ENCODE measurements at places on chromosomes 2 and 18.

DNA sequence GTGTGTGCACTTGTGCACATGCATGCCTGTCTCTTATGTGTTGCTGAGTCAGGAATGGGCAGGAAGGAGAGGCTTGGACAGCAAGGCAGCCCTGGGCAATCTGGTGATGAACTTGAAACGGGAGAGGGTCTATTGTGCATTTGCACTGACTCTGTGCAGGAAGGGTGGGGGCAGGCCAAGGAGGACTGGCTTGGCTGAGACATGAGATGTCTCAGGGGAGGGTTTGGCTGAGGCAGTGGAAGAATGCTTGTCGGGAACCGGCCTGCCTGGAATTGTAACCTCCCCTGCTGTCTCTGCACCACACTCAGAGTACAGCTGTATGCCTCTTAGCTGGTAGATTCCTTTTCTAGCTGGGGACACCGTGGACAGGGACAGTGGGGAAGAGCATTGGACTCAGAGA lies 176.1 kb upstream of the TNP1 start:
- no peak for DNase-seq

DNA sequence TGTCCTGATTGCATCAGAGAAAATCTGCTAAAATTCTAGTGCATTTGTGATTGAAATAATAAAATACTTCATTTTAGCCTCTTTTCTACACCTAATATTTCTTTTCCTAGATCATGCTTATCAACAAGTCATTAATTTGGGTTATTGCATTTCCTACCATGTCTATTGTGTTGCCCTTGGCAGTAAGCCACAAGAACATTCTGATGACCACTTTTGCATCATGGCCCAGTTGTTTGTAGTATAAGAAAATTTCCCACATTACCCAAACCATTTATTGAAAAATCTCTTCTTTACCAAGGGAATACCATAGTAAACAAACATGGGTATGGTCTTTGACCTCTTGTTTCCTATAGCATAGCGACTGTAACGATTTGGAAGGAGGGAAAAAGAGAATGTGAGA lies 76.3 kb downstream of the R3HDM1 start:
- no peak for DNase-seq

DNA sequence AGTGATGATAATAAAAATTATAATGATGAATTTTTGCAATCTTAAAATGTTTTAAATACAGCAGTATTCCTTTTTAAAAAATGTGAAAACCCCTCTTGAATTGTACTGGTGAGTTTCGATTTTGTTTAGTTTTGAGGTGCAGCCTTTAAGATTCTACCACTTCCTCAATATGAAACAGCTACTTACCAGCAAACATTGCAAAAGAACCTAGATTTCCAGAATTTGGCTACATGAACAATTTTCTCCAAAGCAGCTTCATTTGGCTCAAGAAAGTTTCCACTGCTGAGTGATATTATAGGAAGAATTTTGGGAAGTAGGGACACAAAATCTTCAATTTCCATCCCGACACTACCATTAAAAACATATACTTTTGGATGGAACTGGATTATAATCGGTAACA lies 12.0 kb downstream of the TCF4 start:
- no peak for DNase-seq

DNA sequence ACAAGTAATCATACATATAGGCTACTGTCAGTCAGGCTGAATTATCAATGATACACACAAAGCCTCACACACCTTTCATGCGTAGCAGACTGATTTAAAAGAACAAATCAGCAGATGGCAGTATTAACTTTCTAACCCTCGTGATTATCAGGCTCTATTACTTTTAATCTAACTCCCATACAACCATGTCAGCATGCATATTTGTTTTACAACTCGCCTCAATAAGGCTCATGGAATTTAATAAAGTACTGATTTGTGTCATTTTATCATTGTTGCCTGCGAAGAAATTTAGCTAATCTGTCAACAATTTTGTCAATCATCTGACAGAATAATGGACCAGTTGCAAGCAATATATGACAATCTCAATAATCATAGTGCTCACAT lies 82.8 kb downstream of the SLC25A12 start:
- DNase-seq, result no peak

DNA sequence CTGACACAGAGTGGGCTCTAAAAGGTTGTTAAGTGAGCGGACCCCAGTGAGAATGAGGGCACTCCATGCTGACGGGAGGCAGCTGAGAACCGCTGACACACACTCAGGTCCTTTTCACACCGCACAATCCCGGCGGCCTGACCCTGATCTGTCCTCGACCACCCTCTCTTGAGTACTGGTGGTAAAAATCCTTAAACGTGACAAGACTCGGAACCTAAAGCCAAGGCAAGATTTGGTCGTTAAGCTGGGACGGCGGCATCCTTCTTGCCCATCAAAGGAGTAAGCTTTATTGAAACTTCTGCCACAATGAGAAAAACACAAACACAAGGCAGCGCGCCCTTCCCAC lies 569 bp downstream of the TMX3 start:
- DNase-seq, result no peak

GRCh38 chr2:232282508-232283055 lies 96.0 kb upstream of the ALPP start:
- DNase-seq, result no peak

GRCh38 chr2:113173542-113174375 lies at the start of gene PSD4:
PSD4 (plus strand) TSS chr2:113173971; CDS start chr2:113182457, 8,486 bp downstream.
- peak; percentile 72 for DNase-seq

- no peak for DNase-seq
Measured at GRCh38 chr2:60521626-60522025, 31.8 kb downstream of the BCL11A start.

DNA sequence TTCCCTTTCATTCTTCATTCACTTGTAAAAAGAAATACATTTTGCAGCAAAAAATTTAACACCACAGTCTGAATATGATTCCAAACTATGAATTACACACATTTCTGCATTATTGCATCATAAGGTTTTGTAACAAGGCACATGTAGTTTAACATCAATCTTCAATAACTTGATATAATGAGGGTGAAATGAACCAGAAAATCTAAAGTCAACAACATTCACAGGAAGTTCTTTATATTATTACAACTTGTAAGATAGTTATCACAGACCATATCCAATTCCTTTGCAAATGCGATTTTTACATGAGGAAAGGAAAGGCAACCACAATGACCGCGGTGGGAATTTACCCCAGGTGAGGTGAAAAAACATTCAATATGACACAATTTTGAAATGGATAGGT lies 213.3 kb downstream of the NAPG start:
- no peak for DNase-seq

GRCh38 chr2:134611316-134611715 lies 107.5 kb downstream of the TMEM163 start:
- no peak for DNase-seq

GRCh38 chr18:23503038-23503962 lies at the start of gene RMC1:
RMC1 (plus strand) TSS chr18:23503511; CDS start chr18:23503619, 108 bp downstream.
- peak; percentile 99 for DNase-seq

DNA sequence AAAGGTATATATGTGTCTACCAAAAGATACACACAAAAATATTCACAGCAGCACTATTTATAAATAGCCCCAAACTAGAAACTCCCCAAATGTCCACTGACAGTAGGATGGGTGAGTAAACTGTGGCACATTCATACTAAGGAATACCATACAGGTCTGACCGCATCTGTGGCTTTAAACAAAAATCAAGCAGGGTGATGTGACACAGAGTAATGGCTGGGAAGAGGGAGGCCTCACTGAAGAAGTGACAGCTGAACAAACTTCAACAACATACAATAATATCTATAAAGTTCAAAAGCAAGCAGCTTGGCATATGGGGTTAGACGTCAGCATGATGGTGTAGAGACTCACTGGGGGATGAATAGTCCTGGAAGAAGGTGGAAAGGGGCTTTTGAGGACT lies 115.1 kb upstream of the PPP1CB start:
- DNase-seq, result no peak

- no peak for DNase-seq
Measured at GRCh38 chr2:33292063-33292462, 184.4 kb upstream of the RASGRP3 start.

GRCh38 chr2:122734766-122735424 lies 979.4 kb downstream of the TSN start:
- no peak for DNase-seq

DNA sequence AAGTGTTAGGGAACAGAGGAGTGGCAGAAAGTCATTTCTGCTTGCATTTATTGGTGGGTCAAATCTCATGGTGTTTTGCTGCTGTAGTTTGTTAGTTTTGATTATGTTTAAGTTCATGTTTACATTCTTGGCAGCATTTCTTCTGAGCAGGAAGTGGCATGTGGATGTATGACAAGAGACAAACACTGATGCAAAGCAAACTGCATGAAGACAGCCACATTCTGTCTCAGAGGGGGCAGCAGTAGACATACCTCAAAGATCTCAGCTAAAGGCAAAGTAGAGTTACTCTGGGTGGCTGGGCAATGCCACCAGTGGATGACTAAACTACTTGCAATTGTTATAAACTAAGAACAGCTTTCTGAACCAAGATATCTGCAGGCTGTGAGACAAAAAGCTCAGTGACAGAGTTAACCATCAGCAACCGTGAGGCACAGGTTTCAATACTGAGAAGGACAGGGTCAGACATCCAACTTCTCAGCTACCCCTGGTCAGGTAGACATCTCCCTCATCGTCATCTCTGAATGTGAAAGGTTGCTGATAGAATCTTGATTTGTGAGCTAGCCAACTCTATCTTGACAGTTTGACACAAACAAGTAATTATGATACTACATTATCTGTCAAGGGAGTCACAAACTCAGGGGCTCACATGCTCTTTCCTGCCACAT lies 16.4 kb downstream of the GALNT3 start:
- DNase-seq, result no peak

Measured in stimulated activated CD4-positive, alpha-beta T cell treated with anti-CD3 and anti-CD28 coated beads, Interleukin-1b, Interleukin-23, amount 100 ng/mL, for 1 hour (primary cell).